Erythroblast (primary cell): ENCODE measurements at places on chromosomes 6 and 20.

- no peak for DNase-seq
Observed at GRCh38 chr6:124057461-124057860, 253.8 kb downstream of the NKAIN2 start.

GRCh38 chr6:133886104-133886775 lies 2.7 kb upstream of the TCF21 start:
- no peak for DNase-seq

GRCh38 chr6:40715570-40716403 lies 128.6 kb upstream of the LRFN2 start:
- DNase-seq, result peak; percentile 97

GRCh38 chr6:44542401-44543116 lies 155.1 kb downstream of the CDC5L start:
- DNase-seq, result no peak

GRCh38 chr20:5020760-5021159 lies 19.4 kb upstream of the SLC23A2 start:
- no peak for DNase-seq

DNA sequence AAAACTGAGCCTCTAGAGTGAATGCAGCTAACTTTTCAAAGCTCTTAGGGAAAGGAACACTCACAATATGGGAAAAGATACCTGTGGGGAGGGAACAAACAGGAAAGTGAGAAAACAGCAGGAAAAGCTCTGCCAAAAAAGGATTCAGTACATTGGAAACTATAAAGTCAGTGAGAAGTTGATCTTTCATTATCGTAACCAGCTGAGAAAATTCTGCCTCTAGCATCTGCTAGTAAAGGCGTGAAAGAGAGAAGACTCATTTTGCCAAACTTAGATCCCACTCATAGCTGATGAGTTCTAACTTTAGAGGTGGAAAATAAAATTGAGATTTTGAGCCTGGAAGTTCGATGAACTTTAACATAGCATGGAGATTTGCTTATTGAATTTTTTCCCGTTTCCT lies 321.8 kb upstream of the RNF217 start:
- DNase-seq, result no peak

- no peak for DNase-seq
Observed at GRCh38 chr6:118186672-118187567, 279.9 kb downstream of the SLC35F1 start.

- peak; percentile 83 for DNase-seq
Observed at GRCh38 chr6:31815025-31815838, at the start of the genes HSPA1A and HSPA1L. HSPA1A (plus strand) TSS chr6:31815543; CDS start chr6:31815757, 214 bp downstream. HSPA1L (minus strand) TSS chr6:31815283; CDS start chr6:31811972, 3,311 bp downstream.

GRCh38 chr20:63573647-63574131 lies 350 bp downstream of the HELZ2 start:
- no peak for DNase-seq

GRCh38 chr6:44771647-44772415 lies 384.3 kb downstream of the CDC5L start:
- DNase-seq, result no peak

DNA sequence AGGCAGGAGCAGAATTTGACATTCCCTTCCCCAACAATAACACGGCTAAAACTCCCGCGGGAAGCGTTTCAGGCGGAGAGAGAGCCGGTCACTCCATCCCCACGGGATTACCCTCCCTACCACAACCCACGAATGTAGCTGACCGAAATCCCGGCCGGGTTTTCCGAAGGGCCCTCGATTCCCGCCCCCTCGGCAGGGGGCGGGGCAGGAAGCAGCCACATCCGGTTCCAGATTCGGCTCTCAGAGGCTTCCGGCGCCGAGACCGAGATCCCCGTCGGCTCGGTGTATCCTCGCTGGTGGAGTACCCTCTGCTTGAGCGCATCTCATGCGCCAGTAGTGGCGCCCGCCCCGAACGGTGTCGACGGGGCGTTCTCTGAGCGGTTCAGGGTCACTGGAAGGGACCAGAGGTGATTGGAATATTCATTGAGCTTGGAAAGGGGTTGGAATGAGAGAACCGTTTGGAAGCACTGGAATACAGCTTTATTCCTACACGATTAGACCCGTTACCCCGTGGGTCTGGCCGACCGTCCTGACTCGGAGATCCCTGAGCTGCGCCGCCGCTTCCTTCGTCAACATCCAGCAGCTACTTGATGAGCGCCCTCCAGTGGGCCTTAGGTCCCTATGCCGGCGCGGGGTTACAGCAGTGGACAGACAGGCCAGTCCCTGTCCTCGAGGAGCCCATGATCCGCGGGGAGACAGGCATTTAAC lies 649 bp upstream of the RGL2 start:
- DNase-seq, result peak; percentile 92

- DNase-seq, result no peak
Observed at GRCh38 chr6:1620504-1621069, 10.9 kb downstream of the FOXC1 start.

DNA sequence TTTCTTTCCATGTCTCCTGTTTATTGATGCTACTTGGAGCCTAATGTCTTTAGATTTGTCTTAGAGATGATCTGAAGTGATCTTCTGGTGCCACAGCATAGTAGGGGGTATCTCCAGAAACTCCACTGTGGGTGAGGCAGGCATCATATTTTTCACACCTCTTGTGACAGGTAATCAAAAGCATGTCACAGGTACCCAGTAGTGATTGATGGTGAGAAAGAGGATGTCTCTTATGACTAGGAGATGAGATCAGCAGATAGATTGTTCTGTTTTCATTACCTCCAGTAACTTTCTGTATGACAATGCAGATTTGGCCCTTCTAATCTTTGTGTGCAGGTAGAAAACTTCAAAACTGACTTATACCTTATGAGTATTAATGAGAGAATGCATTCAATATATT lies 13.5 kb downstream of the NCOA7 start:
- DNase-seq, result no peak

- DNase-seq, result no peak
Observed at GRCh38 chr6:157983406-157984119, 1.9 kb downstream of the SYNJ2 start.

DNA sequence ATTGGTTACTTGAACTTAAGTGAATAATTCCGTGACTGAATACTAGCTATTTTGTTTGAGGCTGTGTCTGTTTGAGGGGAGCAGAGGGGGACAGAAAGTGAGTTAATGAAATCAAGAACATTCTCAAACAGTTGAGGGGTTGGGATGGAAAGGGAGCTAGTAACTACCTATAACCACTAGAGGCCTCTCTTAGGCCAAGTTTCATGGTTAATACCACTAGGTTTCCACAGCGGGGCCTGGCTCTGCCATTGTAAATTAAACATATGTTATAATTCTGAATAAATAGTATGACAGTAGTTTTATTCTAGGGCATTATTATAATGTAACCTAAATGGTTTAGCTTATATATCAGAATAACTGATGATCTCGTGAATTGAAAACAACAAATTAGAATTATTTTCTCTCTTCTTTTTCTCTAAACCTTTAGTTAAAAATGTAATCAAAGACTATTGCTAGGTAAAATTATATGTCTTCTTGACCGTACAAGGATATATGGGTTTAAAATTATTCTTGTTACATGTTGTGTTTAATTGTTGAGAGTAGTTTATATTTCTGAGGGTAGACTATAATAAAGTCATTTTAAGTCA lies 108.1 kb downstream of the BCKDHB start:
- DNase-seq, result peak; percentile 57

GRCh38 chr6:42345696-42346416 lies 105.9 kb downstream of the TRERF1 start:
- DNase-seq, result no peak

DNA sequence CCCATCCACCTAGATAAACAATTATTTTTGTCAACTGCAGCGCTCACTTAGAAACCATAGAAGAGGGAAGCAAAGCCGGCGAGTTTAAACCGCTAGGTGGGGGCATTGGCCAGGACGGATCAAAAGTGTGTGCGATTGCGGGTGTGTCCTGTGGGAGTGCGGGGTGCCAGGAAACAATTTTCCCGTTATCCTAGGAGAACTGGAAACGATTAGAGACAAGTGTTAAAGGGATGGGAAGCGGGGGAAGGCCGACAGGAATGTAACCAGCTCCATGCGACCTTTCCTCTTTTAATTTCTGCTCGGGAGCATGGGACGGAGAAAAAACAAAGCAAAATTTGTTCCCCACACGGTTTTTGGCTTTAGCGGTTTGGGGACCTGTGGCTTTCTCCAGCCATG lies 2.8 kb upstream of the HTR1B start:
- peak; percentile 21 for DNase-seq

GRCh38 chr6:136526196-136526930 lies 23.9 kb downstream of the MAP7 start:
- peak; percentile 33 for DNase-seq

- peak; percentile 80 for DNase-seq
Observed at GRCh38 chr6:7025861-7026260, 81.9 kb upstream of the RREB1 start.

DNA sequence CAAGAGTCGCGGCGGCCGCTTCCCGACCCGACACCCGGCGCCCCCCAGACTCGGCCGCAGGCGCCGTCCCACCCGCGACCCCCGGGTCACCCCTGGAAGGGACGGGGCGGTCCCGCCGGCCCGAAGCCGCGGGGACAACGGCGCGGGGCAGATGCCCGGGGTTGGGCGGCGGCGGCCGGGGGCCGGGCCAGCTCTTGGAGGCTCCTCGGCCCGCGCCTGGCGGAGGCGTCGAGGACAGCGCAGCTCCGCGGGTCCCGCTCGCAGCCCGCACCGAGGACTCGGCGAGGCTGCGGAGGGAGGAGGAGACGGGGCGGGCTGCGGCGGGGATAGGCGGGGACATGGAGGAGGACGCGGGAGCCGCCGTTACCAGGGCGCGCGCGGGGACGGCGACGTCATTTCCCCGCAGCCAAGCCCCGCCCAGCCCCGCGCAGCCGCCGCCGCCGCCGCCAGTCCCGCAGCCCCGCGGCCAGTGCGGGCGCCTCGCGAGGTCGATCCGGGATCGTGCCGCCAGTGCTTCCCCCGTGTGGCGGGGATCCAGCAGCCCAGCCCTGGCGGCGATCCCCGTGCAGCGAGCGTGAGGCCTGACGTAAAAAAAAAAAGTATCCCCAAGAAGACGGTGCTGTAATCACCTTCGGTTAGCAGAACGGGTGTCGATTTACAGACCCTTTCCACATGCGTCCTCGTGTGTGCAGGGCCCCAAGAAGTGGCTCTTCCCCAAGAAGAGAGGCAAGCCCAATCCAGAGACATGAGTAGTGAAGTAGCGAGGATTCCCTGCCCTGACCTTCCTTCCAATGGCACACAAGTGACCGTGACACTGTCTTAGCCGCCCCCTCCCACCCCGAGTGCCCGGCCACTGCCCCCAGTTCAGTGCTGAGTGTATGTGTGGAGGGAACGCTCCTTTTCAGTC lies at the start of gene FAM184A:
Gene FAM184A, minus strand, starts transcription at position 289 of the 907 bp plus-strand sequence. CDS start 365 bp downstream, outside the sequence.
- peak; percentile 92 for DNase-seq

GRCh38 chr6:52534966-52535390 lies 41.9 kb downstream of the TRAM2 start:
- DNase-seq, result no peak
